ENCODE measurements at places on chromosomes 12 and 14. TPM values are rescaled to one million over a fixed set of nuclear protein-coding genes. Genes with fewer than 3 reads are reported as not detected.

- H3K27me3 ChIP-seq: no peaks in the 10 kb centered on the region
- DNase-seq: no peak
- H3K4me1 ChIP-seq: peaks cover 2% of the 10 kb centered on the region
- H3K36me3 ChIP-seq: no peaks in the 10 kb centered on the region
These were observed 1089.1 kb downstream of the SLC6A15 start for GRCh38 chr12:83823386-83824045.

- H3K4me1 ChIP-seq: no peaks in the 10 kb centered on the region
- no peaks in the 10 kb centered on the region for H3K36me3 ChIP-seq
- no peaks in the 10 kb centered on the region for H3K27me3 ChIP-seq
- no peak overlapping the region for H3K4me3 ChIP-seq
- H3K27ac ChIP-seq: no peak overlapping the region
These were observed 10.0 kb downstream of the TMEM120B start for GRCh38 chr12:121722511-121722910.

DNA sequence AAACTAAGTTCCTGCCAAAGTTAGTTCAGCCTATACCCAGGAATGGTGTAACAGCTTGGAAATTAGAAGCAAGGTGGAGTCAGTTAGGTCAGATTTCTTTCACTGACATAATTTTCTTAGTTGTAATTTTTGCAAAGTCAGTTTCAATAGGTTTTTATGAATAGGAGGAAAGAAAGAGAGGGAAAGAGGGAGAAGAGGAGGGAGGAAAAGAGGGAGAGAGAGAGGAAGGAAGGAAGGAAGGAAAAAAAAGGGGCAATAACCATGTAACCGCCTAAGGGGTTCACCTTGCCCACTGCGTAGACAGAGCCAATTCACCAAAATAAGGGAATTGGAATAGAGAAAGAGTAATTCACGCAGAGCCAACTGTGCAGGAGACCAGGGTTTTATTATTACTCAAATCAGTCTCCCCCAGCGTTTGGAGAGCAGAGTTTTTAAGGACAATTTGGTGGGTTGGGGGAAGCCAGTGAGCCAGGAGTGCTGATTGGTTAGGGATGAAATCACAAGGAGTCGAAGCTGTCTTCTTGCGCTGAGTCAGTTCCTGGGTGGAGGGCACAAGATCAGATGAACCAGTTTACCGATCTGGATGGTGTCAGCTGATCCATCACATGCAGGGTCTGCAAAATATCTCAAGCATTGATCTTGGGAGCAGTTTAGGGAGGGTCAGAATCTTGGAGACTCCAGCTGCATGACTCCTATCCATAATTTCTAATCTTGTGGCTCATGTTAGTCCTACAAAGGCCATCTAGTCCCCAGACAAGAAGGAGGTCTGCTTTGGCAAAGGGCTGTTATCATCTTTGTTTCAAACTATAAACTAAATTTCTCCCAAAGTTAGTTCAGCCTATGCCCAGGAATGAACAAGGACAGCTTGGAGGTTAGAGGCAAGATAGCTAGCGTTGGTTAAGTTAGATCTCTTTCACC lies 126.0 kb upstream of the AMIGO2 start:
- no peaks in the 10 kb centered on the region for H3K27me3 ChIP-seq
- H3K4me3 ChIP-seq: no peak overlapping the region
- H3K27ac ChIP-seq: no peak overlapping the region
- no peaks in the 10 kb centered on the region for H3K36me3 ChIP-seq

DNA sequence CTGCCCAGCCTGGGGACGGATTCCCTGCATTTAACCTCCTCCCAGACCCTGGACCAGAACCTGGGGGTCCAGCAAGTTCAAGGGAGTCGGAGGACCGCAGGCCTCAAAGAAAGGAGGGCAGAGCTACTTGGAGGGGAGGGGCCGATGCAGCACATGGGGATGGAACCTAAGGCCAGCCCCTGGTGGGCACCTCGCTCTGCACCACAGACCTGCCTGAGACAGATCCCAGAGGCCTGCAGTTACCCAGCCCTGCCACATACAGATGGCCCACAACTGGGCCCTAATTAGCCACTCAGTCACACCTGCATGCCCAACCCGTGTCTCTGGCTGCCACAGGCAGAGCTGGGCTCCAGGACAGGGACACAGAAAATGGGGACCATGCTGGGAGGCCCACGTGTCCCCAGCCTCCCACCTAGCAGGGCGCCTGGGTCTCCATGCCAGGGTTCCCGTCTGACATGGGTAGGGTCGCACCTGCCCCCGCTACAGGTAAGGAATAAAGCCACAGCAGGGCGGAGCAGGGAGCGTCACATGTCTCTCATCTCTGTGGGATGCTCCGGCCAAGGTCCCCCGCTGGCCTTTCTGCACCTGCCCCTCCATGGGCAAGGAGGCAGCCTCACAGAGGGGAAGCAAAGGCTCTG lies 16.7 kb downstream of the AKT1 start:
- peaks cover 15% of the 10 kb centered on the region for H3K36me3 ChIP-seq
- H3K4me1 ChIP-seq: no peaks in the 10 kb centered on the region
- no peak for DNase-seq
- H3K4me3 ChIP-seq: no peak overlapping the region
- H3K27me3 ChIP-seq: no peaks in the 10 kb centered on the region

DNA sequence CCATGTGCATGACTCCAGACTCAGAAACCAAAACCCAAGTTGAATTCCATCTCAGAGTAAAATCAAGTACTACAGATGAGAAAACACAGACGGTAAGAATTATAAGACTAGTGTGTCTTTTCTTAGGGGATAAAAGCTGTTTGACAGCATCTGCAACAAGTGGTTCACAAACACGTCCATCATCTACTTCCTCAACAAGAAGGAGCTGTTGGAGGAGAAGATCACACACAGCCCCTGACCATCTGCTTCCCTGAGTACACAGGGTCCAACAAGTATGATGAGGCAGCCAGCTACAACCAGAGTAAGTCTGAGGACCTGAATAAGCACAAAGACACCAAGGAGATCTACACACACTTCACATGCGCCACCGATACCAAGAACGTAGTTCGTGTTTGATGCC lies 110.7 kb upstream of the ATF7IP start:
- DNase-seq: no peak
- no peak overlapping the region for H3K27ac ChIP-seq

DNA sequence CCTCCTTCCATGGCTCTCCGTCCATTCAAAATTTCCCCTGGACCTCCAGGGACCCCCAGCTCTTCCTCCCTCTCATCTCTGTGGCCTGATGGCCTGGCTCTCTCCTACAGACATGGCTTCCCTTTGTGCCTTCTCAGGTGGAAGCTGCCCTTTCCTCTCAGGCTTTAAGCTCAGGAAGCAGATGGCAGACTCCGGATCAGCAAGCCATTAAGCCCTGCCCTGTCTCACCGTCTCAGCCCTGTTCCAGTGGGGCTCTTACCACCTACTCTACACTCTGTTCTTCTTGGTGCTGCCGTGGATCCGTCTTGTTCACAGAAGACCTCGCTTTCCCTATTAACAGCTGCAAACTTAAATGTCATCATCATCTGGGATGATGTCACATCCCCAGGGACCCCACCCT lies 33.1 kb downstream of the NPC2 start:
- no peak overlapping the region for H3K4me3 ChIP-seq
- peaks cover 6% of the 10 kb centered on the region for H3K27me3 ChIP-seq
- H3K27ac ChIP-seq: no peak overlapping the region
- H3K36me3 ChIP-seq: no peaks in the 10 kb centered on the region
- H3K4me1 ChIP-seq: no peaks in the 10 kb centered on the region

DNA sequence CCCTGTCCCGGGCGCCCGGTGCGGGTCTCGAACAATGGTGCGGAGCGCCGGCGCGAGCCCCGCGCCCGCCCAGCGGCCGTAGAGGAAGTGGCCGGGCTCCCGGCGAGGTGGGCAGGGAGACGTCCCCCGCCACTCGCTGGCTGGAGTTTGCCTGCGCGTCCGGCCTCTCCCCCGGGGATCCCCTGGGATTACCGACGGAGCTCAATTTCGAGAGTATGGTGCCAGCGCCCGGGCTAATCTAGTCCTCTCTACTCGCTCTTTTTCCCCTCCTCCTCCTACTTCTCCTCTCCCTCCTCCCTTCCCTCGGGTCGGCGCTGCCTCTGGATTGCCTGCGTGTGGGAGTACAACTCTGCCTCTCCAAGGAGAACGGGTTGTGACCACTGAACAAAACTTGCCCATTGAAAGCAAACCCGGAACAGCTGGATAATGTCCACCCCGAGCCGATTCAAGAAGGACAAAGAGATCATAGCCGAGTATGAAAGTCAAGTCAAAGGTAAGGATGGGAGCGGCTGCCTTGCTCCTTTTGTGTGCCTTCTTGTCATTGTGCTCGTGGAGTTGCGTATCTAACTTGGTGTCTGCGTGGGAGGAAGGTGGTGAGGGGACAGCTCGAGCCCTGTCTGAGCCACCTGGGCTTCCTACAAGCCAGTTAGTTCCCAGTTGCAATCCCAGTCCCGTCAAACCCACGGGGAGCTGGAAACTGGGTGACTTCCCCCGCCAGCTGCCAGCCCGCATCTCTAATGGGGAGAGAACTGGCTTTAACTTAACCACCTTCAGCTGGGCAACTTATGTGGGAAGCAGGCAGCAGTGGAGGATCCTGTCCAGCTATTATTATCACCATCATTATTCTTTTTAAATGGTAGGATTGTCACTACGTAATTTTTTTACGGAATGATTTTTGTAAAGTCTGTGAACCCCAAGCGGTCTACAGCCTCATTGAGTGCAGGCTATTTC lies at the start of gene SRGAP1:
TSS of gene SRGAP1 (plus strand) at position 310 of the 951 bp plus-strand sequence. CDS start at position 427, 117 bp downstream.
- DNase-seq: no peak
- peaks cover 26% of the 10 kb centered on the region for H3K4me1 ChIP-seq
- H3K27me3 ChIP-seq: no peaks in the 10 kb centered on the region
- H3K27ac ChIP-seq: peak within 1 kb of the TSS; percentile 85

DNA sequence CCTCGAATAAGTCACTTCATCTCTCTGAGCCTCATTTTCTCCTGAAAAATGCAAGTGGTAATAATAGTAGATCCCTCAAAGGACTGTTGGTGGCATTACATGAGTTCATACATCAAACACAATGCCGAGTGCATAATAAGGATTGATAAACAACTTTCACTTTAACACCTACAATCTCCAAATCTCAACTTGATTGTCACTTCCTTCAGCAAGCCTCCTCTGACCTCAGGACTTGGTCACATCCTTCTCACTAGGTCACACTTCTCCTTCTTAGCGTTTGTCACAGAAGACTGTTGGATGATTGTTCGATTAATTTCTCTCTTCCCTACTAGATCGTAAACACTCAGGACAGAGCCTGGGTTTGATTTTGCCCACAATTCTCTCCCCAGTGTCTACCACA lies 7.9 kb upstream of the PRKAB1 start:
- DNase-seq: no peak
- H3K36me3 ChIP-seq: no peaks in the 10 kb centered on the region
- no peak overlapping the region for H3K4me3 ChIP-seq

GRCh38 chr12:52699960-52700359 lies 3.4 kb downstream of the KRT77 start:
- peaks cover 50% of the 10 kb centered on the region for H3K27me3 ChIP-seq
- no peaks in the 10 kb centered on the region for H3K4me1 ChIP-seq
- H3K27ac ChIP-seq: no peak overlapping the region
- DNase-seq: no peak
- no peak overlapping the region for H3K4me3 ChIP-seq
- no peaks in the 10 kb centered on the region for H3K36me3 ChIP-seq

GRCh38 chr12:40616383-40616915 lies 75.8 kb upstream of the CNTN1 start:
- DNase-seq: no peak
- H3K4me1 ChIP-seq: no peaks in the 10 kb centered on the region
- no peaks in the 10 kb centered on the region for H3K36me3 ChIP-seq
- no peak overlapping the region for H3K27ac ChIP-seq

GRCh38 chr12:109236257-109236656 lies 72.8 kb downstream of the FOXN4 start:
- H3K27ac ChIP-seq: no peak overlapping the region
- DNase-seq: no peak
- H3K4me3 ChIP-seq: no peak overlapping the region

GRCh38 chr12:43307126-43307525 lies 244.9 kb downstream of the ADAMTS20 start:
- peaks cover 25% of the 10 kb centered on the region for H3K4me1 ChIP-seq
- no peak for DNase-seq
- no peak overlapping the region for H3K4me3 ChIP-seq
- H3K27ac ChIP-seq: no peak overlapping the region
- H3K27me3 ChIP-seq: no peaks in the 10 kb centered on the region

DNA sequence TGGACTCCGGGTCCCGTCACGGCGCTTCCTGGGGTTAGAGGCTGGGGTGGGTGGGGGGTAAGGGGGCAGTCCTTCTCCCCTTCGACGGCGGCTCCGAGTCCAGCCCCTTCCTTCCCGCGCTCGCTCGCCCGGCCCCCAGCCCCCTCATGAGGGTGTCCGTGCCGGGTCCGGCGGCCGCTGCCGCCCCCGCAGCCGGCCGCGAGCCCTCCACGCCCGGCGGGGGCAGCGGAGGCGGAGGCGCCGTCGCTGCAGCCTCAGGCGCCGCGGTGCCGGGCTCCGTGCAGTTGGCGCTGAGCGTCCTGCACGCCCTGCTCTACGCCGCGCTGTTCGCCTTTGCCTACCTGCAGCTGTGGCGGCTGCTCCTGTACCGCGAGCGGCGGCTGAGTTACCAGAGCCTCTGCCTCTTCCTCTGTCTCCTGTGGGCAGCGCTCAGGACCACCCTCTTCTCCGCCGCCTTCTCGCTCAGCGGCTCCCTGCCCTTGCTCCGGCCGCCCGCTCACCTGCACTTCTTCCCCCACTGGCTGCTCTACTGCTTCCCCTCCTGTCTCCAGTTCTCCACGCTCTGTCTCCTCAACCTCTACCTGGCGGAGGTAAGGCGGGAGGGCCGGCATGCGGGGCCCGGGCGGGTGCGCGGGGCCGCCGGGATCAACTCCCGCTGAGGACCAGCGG lies 500 bp downstream of the GPR137C start:
- H3K36me3 ChIP-seq: no peaks in the 10 kb centered on the region
- H3K4me3 ChIP-seq: peak overlapping the region; percentile 65
- no peak for DNase-seq
- no peaks in the 10 kb centered on the region for H3K27me3 ChIP-seq
- no peak overlapping the region for H3K27ac ChIP-seq

GRCh38 chr12:15527201-15528080 lies 205.1 kb downstream of the PTPRO start:
- H3K36me3 ChIP-seq: no peaks in the 10 kb centered on the region
- H3K4me1 ChIP-seq: peaks cover 20% of the 10 kb centered on the region
- DNase-seq: no peak
- no peak overlapping the region for H3K4me3 ChIP-seq
- no peaks in the 10 kb centered on the region for H3K27me3 ChIP-seq

DNA sequence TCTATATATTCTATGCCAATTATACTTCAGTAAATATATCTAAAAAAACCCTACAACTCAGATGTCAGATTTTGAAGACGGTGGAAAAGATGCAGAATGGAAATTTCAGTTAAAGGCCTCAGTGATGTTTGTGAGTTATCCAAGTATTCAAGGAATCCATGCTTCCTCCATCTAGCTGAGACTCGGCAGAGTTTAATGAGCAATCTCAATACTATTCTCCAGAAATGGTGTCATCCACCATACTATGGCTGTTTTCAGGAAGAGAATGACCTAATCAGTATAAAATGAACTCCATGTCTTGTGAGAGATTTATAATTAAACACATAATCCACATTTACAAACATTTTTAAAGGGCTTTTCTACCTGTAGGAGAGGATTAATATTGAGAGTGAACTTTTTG lies 66.0 kb downstream of the KLHL28 start:
- H3K36me3 ChIP-seq: no peaks in the 10 kb centered on the region
- DNase-seq: no peak
- peaks cover 8% of the 10 kb centered on the region for H3K4me1 ChIP-seq

The TMEM253 gene
- 1.4 TPM for polyA plus RNA-seq

The GPR84 gene
- 0.12 TPM for polyA plus RNA-seq

The SVOP gene
- polyA plus RNA-seq: not detected

The PPP4R4 gene
- 9.0 TPM for polyA plus RNA-seq

The PLXNC1 gene
- 0.17 TPM for polyA plus RNA-seq

The KRT78 gene
- polyA plus RNA-seq: 1.7 TPM

The TAS2R46 gene
- polyA plus RNA-seq: 0.10 TPM

The MIP gene
- polyA plus RNA-seq: not detected

The DTX1 gene
- not detected for polyA plus RNA-seq

The GZMB gene
- polyA plus RNA-seq: 0.08 TPM

The PLCZ1 gene
- 0.15 TPM for polyA plus RNA-seq

Data from keratinocyte (primary cell).